GM23338 (cell line): ENCODE measurements at places on chromosomes 11 and 22. TPM values are rescaled to one million over a fixed set of nuclear protein-coding genes. Genes with fewer than 3 reads are reported as not detected.

DNA sequence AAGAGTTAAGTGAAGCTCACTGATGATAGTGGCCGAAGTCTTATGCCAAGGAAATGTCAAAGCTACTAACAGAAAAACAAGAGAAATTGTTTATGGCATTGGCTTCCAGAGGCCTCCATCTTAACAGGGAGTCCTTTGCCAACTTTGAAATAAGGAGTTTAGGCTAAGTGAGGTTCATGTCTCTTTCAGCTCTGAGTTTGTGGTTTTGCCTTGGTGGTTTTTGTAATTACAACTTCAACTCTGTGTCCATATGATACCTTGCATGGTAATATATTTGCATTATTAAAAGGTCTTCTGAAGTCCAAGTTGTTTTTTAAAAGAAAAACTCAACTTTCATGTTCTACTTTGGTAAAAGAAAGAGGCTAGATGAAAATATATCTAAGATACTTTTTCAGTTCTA, 31.4 kb upstream of the ANO5 start:
- DNase-seq = no peak

- no peak for DNase-seq
These were observed 20.7 kb upstream of the TIMP3 start for GRCh38 chr22:32780726-32781310.

DNA sequence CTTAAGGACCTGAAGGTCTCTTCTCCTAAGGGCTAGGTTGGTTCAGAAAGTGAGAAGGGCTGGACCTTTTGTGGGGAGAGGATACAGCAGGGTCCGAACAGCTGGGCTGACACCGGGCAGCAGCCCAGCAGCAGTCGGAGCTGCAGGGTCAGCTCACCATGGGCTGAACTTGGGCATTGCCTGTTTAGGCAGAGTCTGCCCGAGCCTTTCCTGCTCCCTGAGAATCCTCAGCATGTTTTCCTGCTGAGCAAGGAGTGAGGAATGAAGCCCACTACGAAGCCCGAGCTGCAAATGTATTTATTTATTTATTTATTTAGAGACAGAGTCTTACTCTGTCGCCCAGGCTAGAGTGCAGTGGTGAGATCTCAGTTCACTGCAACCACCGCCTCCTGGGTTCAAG, 83.9 kb downstream of the PTPRJ start:
- no peak for DNase-seq

GRCh38 chr22:17707526-17707925, 66.7 kb downstream of the BID start:
- no peak for DNase-seq

Gene CAPN5
- 23.2 and 32.2 TPM in 2 replicates for total RNA-seq

DNA sequence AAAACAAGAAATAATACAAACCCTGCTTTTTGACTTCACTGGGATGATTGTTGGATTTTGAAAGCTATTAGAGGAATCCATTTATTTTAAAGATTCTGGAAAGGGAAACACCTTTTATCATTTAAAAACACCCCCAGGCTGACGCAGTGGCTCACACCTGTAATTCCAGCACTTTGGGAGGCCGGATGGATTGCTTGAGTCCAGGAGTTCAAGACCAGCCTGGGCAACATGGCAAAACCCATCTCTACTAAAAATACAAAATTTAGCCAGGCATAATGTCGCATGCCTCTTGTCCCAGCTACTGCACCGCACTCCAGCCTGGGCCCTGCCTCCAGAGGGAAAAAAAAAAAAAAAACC, 317 bp upstream of the SCN2B start:
- no peak for DNase-seq

Gene ST14
- 32.7 and 36.3 TPM in 2 replicates for total RNA-seq

DNA sequence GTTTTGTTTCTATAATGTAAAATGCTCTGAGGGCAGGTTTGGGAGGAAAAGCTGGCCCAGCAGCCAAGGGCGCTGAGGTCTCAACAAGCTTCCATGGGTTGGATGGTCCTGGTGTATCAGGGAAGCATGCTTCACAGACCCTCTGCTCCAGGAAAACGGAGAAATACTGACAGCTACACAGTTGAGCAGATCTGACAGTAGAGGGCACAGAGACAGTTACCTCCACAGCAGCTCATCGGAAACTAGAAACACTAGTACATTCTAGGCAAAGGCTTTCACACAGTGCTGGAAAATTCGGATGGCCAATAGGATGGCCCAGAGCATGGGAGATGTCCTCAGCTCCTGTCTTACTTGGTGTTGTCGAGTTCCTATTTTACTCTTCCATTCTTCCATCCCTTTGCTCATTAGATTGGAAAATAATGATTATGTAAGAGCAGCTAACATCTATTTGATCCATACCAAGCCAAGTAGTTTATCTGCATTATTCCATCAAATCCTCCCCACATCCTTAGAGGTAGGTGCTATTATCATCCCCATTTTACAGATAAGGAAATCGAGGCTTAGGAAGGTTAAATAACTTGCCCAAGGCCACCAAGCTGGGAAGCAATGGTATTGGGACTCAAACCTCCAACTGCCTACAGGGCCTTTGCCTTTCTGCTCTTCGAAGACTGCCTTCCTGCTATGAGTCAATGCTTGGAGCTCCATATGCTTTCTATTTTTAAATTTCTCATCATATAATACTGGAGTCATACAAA, 28.3 kb downstream of the LMO2 start:
- DNase-seq = no peak

DNA sequence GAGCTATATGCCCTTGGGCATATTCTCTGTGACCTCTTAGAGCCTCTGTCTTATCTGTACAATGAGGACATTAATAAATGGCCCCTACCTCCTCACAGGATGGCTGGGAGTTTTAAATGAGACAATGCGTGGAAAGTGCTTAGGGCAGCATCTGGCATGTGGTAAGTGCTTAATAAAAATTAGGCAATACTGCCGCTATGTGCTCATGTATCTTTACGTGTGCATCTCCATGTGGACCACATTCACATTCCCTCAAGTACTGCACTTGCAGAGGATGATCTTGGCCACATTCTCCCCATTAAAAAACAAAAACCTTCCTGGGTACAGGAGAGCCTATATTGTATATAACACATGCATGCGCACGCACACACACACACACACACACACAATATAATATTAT, 19.1 kb upstream of the BSX start:
- no peak for DNase-seq

DNA sequence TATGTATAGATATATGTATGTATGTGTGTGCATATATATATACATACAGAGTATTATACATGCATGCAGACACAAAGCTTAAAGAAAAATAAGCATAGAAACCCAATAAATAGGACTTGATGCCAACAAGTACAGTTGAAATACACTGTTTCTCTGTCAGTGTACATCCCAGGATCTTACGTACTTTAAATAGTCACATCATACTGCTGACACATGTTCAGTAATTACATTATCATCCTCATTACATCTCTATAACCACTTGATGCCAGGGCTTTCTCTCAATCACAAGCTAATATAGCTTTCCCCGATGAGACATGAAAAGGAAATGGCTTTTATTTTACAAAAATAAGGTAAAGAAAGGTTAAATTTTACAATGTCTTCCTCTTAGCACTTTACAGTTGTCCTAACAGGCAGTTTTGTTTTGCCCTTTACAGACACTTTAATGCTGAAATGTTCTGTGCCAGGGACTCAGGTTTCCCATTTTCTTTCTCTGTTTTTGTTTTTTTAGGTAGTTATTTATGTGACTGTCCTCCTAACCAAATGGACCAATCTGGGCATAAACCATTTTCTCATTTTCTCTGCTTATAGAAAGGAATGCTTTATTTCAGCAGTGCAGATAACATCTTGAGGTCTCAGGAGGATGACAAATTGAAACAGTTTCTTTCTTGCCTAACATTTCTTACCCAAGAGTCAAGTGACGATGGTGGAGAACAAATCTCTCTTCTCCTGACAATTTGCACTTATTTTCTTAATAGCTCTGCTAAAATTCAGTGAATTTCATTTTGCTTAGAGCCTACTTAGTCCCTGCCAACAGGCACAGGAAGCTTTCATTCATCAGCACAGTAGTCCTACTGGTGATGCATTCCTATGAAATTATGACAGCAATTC, 350.2 kb downstream of the TTC28 start:
- no peak for DNase-seq

- DNase-seq = peak; percentile 38
These were observed 39.5 kb downstream of the IGF2 start for GRCh38 chr11:2099516-2100349.

DNA sequence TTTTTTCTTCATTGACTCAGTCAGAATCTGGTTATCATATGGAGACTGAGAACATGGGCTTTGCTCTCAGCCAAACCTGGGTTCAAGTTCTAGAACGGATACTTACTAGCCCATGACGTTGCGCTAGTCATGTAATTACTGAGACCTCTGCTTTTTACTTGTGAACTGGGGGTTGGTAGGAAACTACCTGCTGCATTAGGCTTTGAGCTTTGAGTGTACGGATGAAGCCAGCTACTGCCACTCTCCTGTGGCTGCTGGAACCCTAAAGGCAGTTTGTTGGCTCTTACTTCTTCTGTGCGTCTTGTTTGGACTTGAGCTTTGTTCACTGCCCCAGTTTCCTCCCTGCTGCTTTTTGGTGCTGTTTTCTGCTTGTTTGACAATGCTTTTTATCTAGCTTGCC, 18.1 kb downstream of the PPP6R2 start:
- DNase-seq = no peak

Gene DRAP1
- total RNA-seq = 83.0 and 121 TPM in 2 replicates

DNA sequence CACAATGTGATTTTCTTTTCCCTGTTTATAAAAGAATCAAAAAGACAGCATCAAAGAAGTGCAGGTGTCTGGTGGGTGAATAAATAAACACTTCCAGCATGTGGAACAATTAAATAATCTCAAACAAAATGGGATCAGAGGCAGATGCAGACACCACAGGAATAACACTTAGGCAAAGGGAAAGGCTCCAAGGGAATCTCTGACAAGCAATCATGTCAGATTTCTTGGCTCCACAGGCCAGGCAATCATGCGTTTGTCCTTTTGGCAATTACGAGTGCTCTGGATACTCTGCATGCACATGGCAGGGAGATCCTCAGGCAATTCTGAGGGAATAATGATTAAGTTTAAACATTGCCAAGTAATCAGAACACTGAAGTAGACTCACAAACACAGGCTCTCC, 403.5 kb upstream of the LUZP2 start:
- DNase-seq = no peak

DNA sequence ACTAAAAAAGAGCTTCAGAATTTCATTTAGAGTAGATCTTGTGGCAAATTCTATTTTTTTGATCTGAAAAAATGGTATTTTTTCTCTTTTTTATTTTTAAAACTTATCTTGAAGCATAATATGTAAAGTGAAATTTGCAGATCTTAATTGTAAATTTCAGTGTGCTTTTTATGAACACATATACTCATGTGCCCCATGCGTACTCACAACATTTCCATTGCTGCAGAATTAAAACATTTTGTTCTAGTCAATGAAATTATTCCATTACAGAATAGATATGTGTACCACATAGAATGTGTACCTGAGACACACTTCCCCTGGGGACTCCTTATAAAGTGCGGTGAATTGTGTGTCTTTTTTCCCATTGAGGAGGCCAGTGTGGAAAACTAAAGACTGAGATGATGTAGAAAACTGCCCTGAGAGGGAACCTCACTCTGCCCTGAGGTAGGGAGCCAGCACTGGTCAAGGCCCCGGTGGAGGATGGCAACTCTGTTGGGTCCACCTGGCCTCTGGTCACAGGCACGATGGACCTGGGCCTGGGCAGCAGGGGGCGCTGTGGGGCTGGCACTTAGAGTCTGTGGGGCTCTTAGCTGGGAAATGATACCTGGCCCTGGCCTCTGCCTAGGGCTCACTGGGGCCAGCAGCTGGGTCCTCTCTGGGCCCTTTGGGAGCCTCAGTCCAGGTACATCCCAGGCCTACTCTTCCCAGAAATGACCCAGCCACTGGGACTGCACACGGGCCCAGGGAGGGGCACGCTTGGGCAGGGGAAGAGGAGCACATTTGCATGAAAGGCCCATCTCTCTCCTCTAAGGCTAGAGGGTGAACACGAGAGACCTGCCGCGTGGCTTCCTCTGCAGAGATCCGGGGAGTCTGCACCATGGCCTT, 77.9 kb upstream of the TOP3B start:
- DNase-seq = peak; percentile 88

- DNase-seq = no peak
These were observed 53.1 kb downstream of the ARRB1 start for GRCh38 chr11:75298191-75298975.

Gene THY1
- 515 and 597 TPM in 2 replicates for total RNA-seq

Gene MUC2
- not detected in 2 replicates for total RNA-seq

DNA sequence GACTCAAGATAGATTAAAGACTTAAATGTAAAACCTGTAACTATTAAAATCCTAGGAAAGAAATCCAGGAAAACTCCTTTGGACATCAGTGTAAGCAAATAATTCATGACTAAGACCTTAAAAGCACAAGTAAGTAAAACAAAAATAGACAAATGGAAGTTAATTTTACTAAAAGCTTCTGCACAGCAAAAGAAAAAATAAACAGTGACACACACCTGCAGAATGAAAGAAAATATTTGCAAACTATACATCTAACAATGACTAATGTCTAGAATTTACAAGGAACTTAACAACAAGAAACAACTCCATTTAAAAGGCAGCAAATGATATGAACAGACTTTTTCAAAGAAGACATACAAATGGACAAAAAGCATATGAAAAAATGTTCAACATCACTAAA, 359.1 kb downstream of the LUZP2 start:
- no peak for DNase-seq

DNA sequence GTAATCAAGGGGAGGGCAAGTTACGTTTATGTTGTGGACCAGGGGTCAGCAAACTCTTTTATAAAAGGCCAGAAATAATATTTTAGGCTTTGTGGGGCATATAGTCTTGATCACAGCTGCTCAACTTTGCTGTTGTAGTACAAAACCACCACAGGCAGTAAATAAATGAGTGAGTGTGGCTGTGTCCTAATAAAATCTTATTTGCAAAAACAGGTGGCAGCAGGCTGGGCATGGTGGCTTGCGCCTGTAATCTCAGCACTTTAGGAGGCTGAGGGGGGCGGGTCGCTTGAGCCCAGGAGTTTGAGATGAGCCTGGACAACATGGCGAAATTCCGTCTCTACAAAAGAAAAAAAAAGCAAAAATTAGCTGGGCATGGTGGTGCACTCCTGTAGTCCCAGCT, 57.9 kb upstream of the NUP160 start:
- DNase-seq = no peak

GRCh38 chr11:112396076-112396475, 135.4 kb upstream of the PLET1 start:
- DNase-seq = no peak
